ENCODE measurements at places on chromosomes 2 and 18. TPM values are rescaled to one million over a fixed set of nuclear protein-coding genes. Genes with fewer than 3 reads are reported as not detected.

CCDC68 gene
- polyA plus RNA-seq: 0.06 TPM

DUSP19 gene
- 0.53 TPM for polyA plus RNA-seq

ATF2 gene
- polyA plus RNA-seq: 31.2 TPM

PRKAG3 gene
- polyA plus RNA-seq: not detected

BOK gene
- 37.6 TPM for polyA plus RNA-seq

SERPINB10 gene
- polyA plus RNA-seq: not detected

CENPA gene
- 17.6 TPM for polyA plus RNA-seq

SLC40A1 gene
- 0.03 TPM for polyA plus RNA-seq

XIRP2 gene
- polyA plus RNA-seq: not detected

POU3F3 gene
- polyA plus RNA-seq: 0.02 TPM

TMEFF2 gene
- polyA plus RNA-seq: 0.91 TPM

SERPINB13 gene
- polyA plus RNA-seq: not detected

MAPK4 gene
- 3.3 TPM for polyA plus RNA-seq

C2orf78 gene
- polyA plus RNA-seq: 0.89 TPM

MC2R gene
- polyA plus RNA-seq: not detected

All from H1 (cell line).